ENCODE measurements at places on chromosomes 5 and 9.

DNA sequence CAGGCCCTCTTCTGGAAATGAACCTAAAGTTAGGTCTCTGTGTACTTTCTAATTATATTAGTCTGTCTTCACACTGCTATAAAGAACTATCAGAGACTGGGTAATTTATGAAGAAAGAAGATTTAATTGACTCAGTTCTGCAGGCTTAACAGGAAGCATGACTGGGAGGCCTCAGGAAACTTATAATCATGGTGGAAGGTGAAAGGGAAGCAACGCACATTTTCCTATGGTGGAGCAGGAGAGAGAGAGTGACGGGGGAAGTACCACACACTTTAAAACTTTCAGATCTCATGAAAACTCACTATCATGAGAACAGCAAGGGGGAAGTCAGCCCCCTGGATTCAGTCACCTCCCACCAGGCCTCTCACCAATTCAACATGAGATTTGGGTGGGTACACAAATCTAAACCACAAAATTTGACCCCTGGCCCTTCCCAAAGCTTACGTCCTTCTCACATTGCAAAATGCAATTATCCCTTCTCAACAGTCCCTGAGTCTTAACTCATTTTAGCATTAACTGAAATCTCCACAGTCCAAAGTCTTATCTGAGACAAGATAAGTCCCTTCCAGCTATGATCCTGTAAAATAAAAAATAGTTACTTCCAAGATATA, 40.7 kb downstream of the TRIP13 start:
- no peak for DNase-seq

- DNase-seq, result no peak
These were observed 51.0 kb upstream of the FYB1 start for GRCh38 chr5:39270225-39270848.

GRCh38 chr5:116507941-116508655, 66.5 kb downstream of the SEMA6A start:
- no peak for DNase-seq

DNA sequence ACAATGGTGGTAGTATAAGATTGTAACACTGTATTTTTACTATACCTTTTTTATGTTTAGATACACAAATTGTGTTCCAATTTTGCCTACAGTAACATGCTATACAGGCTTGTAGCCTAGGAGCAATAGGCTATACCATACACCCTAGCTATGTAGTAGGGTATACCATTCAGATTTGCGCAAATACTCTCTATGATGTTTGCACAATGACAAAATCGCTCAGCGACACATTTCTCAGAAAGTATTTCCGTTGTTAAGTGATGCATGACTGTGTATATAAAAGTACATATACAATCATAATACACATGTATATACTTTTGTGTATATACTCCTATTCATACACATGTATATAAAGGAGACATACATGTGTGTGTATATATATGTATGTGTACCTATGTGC, 34.8 kb downstream of the ENC1 start:
- no peak for DNase-seq

DNA sequence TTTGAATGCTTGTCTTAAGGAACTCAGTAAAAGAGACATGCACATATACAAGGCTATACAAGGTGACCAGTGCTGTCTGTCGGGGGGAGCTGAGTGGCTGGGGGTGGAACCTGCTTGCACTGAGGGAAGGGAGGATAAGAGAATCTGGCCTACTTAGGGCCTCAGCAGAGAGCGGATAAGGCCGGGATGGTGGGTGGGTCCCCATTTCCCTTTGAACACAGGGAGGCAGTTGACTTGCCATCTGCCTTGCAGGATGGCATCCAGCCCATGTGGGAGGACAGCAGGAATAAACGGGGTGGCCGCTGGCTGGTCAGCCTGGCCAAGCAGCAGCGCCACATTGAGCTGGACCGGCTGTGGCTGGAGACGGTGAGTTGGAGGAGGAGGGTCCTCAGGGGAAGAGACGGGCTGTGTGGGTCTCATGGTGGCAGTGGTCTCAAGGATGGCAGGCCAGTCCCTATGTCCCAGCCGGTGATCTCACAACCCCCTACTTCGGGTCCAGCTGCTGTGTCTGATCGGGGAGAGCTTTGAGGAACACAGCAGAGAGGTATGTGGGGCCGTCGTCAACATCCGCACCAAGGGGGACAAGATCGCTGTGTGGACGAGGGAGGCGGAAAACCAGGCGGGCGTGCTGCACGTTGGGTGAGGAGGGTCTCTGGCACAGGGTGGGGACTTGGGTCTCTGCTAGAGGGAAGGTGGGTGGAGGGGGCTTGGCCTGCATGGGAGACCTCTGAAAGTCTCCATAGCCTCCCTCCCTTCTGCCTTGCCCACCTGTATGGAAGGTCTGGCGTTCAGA, 2.2 kb upstream of the TSPAN17 start:
- no peak for DNase-seq

DNA sequence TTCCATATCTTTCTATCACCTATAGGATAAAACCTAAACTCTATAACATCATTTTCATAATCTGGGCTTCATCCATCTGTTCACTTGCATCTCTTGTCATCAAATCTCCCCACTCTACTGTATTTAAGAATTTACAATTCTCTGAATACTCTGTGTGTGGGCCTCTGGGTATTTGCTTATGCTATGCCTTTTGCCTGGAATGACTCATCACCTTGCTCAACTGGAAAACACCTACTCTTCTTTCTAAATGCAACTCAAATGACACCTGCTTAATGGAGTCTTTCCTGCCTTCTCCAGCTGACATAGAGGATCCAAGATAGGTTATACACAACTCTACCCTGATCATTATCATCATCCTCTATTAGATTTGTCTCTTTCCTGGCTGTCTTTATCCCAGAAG, 421.7 kb downstream of the SPATA31D1 start:
- DNase-seq, result no peak

GRCh38 chr9:4684820-4685219, 5.5 kb downstream of the CDC37L1 start:
- no peak for DNase-seq

DNA sequence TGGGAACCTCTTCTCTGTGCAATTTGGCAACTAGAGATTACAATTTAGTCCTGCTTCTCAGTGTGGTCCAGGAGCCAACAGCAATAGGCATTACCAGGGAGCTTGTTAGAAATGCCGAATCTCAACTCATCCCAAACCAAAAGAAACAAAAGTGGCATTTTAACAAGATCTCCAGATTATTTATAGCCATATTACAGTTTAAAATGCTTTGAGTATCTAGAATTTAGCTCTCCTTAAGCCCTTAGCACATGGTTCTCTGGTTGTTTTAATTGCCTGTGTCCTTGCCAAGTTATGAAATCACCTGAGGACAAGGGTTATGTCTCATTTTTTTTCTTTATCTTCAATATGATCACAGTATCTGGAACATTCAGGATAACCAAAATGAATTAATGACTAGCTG, 51.6 kb upstream of the TAS2R1 start:
- DNase-seq, result no peak

- DNase-seq, result no peak
These were observed 51.3 kb downstream of the ARL15 start for GRCh38 chr5:54259090-54259489.

- no peak for DNase-seq
These were observed 135.9 kb upstream of the ADAMTSL1 start for GRCh38 chr9:18338042-18338441.

- DNase-seq, result no peak
These were observed 60.1 kb upstream of the BRINP1 start for GRCh38 chr9:119429302-119429701.

All from prostate gland (tissue), 2 donors.